ENCODE measurements at places on chromosomes 6 and 20. TPM values are rescaled to one million over a fixed set of nuclear protein-coding genes. Genes with fewer than 3 reads are reported as not detected.

PNLDC1 gene
- not detected for total RNA-seq

HMGCLL1 gene
- not detected for total RNA-seq

IMPG1 gene
- total RNA-seq, result not detected

ID4 gene
- total RNA-seq, result 29.3 TPM

SLPI gene
- not detected for total RNA-seq

ANGPT4 gene
- not detected for total RNA-seq

LY86 gene
- total RNA-seq, result not detected

CFAP206 gene
- total RNA-seq, result not detected

EFCAB8 gene
- total RNA-seq, result 0.13 TPM

BNIP5 gene
- total RNA-seq, result not detected

RIPOR3 gene
- 19.1 TPM for total RNA-seq
